Pons (tissue), 1 donor: ENCODE measurements at places on chromosomes 16 and 17.

DNA sequence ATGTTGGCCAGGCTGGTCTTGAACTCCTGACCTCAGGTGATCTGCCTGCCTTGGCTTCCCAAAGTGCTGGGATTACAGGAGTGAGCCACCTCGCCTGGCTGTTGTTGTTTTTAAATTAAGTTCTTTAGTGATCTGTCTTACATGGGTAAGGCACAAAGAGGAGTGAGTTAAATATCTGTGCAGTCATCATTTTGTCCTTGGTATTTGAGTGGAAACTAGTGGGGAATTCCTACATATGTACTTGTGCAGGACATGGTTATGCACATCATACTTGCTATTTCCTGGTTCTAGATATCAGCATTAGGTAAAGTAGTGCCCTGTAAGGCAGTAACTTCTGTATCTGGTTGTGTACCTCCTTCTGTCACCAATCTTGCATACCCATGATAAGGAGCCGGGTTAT is 3.7 kb downstream of the KPNB1 start:
- no peak for DNase-seq

- no peak for DNase-seq
These were observed 32.4 kb downstream of the SCNN1B start for GRCh38 chr16:23334457-23334853.

DNA sequence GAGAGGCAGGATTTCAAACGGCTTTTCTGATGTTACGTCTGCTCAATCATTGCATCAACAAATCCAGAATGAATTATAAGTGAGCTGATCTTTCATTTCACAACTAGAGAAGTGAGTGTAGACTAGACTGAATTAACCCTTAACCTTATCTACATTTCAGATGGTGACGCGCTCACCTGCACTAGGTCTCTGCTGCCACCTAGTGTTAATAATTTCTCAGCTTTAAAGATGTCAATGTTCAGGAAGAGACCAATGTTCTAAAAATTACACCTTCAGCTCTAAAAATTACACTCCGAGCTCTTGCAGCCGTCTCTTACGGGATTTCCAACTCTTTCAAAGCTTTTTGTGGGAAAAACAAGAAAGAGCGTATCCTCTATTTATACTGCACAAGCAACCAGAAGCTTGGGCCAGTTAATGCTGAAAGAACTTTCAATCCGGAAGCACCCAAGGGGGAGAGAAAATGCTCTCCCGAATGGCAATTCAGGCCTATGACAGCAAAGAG is 88.2 kb upstream of the FA2H start:
- DNase-seq: peak; percentile 68

- DNase-seq: no peak
These were observed 9.8 kb downstream of the SPHK1 start for GRCh38 chr17:76394166-76394565.

- DNase-seq: no peak
These were observed 3.5 kb upstream of the LYRM9 start for GRCh38 chr17:27896701-27897100.

DNA sequence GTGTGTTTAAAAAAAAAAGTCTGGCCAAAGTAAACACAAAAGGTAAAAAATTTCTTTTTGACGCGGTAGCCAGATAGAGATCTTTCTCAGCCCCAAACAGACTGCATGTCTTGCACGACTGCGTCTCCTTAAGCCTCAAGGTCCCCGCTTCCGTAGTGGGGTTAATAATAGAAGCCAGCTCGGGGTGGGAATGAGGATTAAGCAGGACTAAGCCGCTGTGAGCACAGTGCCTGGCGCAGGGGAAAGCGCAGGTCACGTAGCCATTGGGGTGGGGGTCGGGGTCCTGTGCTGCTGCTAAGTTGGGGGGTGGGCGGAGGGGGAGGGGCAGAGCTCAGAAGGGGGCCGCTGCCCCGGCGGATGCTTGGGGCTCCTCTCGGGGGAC is 521 bp downstream of the GGA2 start:
- no peak for DNase-seq

GRCh38 chr17:64442541-64442971 is 6.4 kb upstream of the MILR1 start:
- DNase-seq: no peak

- no peak for DNase-seq
These were observed 38.1 kb downstream of the PHKB start for GRCh38 chr16:47499080-47499699.

DNA sequence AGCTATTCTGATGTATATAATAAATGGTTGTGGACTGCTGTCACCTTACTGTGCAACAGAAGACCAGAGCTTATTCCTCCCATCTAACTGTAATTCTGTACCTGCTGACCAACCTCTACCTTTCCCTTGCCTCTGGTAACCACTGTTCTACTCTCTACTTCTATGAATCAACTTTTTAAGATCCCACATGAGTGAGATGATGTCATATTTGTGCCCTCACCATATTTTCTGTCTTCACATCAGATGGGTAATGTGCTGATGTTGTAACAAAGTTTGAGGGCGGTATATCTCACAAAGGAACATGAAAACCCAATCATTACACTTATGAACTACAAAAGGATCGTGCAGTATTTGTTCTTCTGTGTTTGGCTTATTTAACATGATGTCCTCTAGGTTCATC is 16.8 kb downstream of the BRD7 start:
- no peak for DNase-seq

- no peak for DNase-seq
These were observed 131.0 kb downstream of the AATF start for GRCh38 chr17:37079735-37080134.

DNA sequence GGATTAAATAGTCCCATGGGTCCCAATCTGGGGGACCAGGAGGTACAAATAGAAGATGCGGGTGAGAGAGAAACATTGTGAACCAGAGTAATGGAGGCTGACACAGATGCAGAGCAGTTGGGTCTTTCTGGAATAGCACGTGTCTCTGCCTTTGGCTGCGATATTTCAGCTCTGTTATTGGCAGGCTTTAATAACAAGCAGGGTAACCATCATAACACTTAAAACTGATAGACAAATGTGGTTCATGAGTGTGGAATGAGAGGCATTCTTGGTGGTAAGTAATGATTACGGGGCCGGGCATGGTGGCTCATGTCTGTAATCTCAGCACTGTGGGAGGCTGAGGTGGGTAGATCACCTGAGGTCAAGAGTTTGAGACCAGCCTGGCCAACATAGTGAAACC is 110.3 kb downstream of the SNX29 start:
- no peak for DNase-seq

DNA sequence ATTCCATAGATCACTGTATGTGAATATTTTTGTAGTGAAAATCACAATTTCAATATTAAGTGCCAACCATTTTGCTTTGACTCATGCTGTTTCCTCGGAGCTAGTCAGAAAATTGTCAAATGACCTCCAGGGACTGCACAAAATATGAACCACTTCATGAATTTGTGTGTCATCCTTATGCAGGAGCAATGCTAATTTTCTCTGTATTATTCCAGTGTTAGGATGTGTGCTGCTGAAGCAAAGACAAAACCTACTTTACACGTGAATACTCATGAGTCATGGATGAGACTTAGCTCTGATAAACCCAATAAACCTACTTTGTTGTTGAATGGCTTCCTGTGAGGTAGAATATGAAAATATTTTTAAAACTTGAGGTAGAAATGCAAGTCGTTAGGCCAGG is 65.2 kb downstream of the SHCBP1 start:
- DNase-seq: no peak

DNA sequence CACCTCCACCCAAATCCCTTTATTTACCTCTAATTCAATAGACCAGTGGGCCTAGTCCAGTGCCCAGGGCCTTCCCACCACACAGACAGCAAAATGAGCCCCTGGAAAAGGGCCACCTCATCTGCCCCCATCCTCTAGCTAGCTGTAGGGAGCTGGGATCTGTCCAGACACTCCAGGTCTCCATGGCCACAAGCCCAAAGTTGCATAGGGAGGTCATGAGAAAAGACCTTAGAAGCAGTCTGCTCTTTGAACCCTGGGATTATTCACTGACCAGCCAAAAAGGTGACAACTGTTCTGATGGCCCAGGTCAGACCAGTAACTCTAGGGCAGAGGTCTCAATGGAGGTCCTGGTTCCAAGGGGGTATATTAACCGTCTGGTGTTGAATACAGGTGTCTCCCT is 2.0 kb downstream of the CUEDC1 start:
- DNase-seq: no peak

DNA sequence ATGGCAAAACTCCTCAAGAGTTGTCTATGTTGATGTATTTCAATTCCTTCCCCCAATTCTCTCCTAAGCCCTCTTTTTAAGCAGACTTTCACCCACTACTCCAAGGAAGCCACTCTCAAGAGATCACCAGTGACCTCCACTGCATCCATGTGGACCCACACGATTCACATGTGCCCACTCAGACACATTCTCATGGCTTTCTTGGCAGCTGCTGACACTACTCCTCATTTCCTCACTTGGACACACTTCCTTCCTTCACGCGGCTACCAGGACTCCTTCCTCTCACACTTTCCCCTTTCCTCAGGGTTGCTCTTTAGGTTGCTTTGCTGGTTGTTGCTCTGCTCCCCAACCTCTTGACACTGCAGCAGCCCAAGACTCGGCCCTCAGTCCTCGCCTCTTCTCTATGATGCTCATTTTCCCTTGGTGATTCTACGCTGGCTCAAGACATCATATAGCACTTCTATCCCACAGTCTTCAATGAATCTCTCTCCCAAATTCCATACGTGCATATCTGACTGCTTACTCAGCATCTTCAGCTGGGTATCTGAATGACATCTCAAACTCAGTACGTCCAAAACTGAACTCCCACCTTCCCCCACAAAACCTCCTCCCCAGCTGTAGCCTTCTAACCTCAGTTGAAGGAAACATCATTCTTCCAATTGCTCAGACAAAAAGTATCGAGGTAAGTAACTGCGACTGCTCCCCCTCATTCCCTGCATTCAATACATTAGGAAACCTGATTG is 28.2 kb downstream of the HELZ start:
- DNase-seq: no peak

DNA sequence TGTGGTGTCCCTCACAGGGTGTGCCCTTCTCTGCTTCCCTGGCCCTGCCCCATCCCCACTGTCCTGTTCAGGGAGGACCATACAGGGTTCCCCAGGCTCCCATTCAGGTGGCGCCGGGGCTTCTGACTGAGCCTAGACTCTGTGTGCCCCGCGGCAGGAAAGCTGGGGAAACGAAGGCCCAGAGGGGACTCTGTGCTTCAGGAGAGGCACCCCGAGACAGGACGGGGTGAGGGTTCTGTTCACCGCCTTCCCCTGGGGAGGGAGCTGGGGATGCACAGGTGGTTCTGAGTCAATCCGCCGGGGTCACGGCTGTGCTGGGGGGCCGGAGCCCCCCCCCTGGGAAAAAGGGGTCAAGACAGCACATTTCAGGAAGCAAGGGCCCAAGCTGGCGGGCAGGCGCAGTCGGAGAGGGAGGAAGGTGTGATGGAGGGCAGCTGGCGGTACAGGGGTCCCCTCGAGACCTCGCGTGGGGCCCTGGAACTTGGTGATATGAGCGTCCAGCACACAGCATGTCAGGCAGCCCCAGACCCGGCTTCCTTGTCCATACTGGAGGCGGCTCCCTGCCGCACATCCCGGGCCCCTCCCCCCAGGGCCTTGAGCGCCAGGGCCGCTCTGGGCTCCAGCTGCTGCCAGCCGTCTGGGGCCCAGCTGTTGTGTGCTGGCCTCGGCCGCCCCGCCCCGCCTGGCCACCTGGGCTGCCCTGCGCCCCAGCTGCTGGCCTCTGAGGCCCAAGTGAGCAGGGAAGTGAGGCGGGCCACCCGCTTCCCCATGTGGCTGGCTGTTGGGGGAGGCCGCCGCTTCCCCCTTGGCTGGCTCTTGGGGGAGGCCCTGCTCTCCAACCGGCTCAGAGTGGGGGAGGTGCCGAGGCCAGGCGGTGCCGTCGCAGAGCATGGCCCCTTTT is 5.6 kb upstream of the NOTUM start:
- DNase-seq: peak; percentile 17
